ENCODE measurements at places on chromosomes 7 and 10. TPM values are rescaled to one million over a fixed set of nuclear protein-coding genes. Genes with fewer than 3 reads are reported as not detected.

DNA sequence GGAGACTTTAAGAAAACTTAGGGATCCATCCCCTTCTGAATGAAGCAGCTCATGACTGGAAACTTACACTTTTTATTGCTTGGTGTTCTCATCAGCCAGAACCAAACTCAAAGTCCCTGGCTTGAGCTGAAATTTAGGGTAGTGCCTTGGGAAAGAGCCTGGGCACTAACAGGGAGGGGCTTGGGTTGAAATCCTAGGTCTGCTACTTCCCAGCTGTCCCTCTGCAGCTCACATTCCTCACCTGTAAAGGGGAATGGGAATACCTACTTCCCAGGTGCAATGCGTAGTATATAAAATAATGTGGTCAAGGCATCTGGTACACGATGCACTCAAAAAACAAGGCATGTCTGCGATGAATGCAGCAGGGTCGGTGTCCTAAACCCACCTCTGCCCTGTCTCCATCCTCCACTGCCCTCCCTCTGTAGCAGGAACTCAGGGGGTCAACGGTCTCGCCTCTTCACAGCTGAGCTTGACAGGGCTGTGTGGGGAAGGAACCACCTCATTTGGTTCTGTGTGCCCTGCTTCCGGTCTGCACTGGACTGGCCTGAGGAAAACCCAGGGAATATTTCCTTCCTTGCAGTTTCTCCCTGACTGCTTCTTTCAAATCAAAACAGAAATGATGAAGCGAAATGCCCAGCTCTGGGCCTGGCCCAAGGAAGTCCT lies 80.0 kb downstream of the COBL start:
- no peak for DNase-seq
- no peaks in the 10 kb centered on the region for H3K27me3 ChIP-seq
- H3K27ac ChIP-seq, result no peak overlapping the region
- no peak overlapping the region for H3K4me3 ChIP-seq

DNA sequence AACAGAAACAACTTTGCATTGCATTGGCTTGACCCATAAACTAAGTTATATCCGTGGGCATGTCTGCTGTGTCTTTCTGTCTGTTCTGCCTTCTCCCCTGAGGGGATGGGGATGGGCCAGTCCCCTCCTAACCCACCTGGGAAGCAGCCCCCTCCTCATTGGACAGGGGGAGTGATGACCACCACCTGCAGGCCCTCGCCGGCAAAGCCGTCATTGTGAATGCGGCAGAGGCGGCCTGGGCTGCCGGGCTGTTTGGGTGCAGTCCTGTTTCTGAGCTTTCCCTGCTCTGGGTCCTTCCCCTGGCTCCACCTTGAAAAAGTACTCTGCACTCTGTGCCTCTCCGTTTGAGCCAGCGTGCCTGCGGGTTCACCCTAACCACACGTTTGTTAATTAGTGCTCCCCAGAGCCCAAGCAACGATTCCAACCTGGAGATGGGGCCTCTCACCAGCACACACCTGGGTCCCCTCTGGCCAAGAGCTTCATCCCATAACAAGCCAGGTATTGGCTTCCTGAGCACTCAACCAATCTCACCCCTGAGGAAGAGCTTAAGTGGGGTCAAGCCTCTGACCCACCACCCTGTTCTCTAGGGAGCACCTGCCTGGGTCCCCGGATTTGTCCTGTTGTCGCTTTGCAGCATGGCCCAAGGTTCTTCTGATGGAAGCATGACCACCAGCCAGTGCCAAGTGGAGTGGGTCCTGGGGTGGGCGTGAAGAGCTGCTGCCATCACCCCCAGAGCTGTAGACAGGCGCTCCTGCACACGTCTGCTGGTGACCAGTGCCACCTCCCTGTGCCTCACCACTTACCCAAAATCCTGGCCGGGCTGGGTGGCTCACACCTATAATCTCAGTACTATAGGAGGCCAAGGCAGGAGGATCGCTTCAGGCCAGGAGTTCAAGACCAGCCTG lies 39.4 kb upstream of the ZMIZ2 start:
- H3K27ac ChIP-seq, result peak overlapping the region; percentile 51
- H3K4me1 ChIP-seq, result peaks cover 11% of the 10 kb centered on the region
- no peak for DNase-seq
- H3K27me3 ChIP-seq, result no peaks in the 10 kb centered on the region
- H3K36me3 ChIP-seq, result peaks cover 18% of the 10 kb centered on the region

DNA sequence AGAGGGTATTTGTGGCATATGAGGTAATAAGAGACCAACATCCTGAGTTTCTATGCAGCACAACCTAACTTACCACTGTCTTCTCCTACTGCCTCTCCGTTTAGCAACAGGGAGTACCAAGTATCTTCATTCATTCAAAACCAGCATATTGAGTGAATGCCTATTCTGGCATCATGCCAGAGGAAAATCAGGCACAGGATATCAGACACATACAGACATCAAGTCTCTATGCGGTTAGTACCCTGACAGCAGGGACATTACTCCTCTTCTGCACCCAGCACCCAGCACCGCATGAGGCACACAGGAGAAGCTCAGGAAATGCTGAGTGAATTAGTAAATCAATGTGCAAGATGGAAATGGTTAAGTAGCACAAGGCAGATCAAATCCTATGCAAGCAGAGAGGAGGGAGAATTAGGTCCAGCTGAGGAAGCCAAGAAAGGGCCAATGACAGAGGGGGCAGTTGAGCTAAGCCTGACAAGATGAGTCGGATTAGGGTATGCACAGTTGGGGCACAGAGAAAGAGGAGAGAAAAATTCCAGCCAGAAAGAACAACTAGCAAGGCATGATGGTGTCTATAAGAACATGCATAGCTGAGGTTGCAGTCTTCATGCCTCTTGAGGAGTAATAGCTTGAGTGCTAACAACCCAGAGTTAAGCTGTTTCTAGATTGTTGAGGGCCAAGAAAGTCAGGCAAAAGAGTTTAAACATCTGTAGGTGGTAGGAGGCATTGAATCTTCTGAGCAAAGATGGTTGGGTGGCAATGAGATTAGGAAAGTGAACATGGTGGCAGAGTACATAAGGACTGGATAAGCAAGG lies 146.0 kb downstream of the PLXNA4 start:
- peaks cover 10% of the 10 kb centered on the region for H3K4me1 ChIP-seq
- H3K36me3 ChIP-seq, result no peaks in the 10 kb centered on the region
- H3K27me3 ChIP-seq, result no peaks in the 10 kb centered on the region
- DNase-seq, result no peak
- H3K27ac ChIP-seq, result no peak overlapping the region

DNA sequence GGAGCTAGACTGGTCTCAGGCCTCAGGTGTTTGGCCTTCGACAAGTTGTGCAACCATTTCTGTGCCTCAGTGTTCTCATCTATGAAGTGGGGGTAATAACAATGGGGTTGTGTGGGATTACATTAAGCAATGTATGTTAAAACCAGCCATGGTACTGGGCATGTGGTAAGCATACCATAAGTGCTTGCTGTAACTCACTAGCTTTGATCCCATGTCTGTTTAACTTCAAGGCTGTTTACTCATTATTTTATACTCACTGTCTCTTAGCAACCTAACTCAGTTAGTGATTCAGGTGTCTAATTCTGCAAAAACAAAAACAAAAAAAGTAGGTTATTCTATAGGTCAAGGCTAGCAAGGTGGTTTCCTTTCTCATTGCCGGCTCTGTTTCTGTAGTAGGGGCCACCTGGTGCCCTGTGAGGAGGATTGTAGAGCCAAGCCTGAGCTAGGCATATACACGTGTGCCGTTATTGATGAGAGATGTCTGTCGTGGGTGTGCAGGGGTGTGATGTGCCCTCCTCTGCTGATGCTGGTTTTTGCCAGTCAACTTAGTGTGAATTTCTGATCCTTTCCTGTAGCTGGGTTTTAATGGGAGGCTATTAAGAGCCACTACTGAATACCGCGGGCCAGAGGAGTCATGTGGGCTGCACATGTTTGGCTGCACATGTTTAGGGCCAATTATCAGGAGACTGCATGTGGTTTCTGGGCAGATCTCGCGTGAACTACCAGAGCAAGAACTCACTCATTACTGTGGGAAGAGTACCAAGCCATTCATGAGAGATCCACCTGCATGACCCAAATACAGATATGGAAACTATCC lies 56.2 kb downstream of the EEPD1 start:
- no peak overlapping the region for H3K4me3 ChIP-seq
- H3K27ac ChIP-seq, result peak overlapping the region; percentile 75
- peaks cover 52% of the 10 kb centered on the region for H3K4me1 ChIP-seq
- no peaks in the 10 kb centered on the region for H3K36me3 ChIP-seq
- H3K27me3 ChIP-seq, result no peaks in the 10 kb centered on the region

GRCh38 chr7:37971491-37971890 lies 51.1 kb downstream of the EPDR1 start:
- H3K4me3 ChIP-seq, result no peak overlapping the region
- no peak overlapping the region for H3K27ac ChIP-seq
- DNase-seq, result peak; percentile 28
- no peaks in the 10 kb centered on the region for H3K27me3 ChIP-seq

DNA sequence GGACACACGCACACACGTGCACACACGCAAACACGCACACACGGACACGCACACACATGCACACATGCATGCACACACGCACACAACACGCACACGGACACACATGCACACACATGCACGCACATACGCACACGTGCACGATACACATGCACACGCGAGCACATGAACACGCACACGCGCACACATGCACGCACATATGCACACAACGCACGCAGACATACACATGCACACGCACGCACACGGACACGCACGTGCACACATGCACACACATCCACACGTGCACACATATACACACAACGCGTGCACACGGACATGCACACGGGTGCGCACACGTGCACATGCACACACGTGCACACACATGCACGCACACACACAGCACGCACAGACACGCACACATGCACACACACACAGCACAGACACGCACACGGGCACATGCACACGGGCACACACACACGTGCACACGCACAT lies 17.3 kb upstream of the GPER1 start:
- peaks cover 5% of the 10 kb centered on the region for H3K4me1 ChIP-seq
- DNase-seq, result no peak
- H3K27ac ChIP-seq, result no peak overlapping the region
- H3K27me3 ChIP-seq, result no peaks in the 10 kb centered on the region
- H3K4me3 ChIP-seq, result no peak overlapping the region

- H3K4me1 ChIP-seq, result no peaks in the 10 kb centered on the region
- no peaks in the 10 kb centered on the region for H3K36me3 ChIP-seq
- no peak overlapping the region for H3K27ac ChIP-seq
- no peak overlapping the region for H3K4me3 ChIP-seq
- H3K27me3 ChIP-seq, result no peaks in the 10 kb centered on the region
These were observed 139.5 kb downstream of the PLCE1 start for GRCh38 chr10:94133239-94133638.

GRCh38 chr10:44427479-44427878 lies 42.6 kb upstream of the CXCL12 start:
- DNase-seq, result no peak
- H3K36me3 ChIP-seq, result no peaks in the 10 kb centered on the region
- no peaks in the 10 kb centered on the region for H3K4me1 ChIP-seq

The C7orf33 gene
- not detected for total RNA-seq

The CUBN gene
- 1.7 TPM for total RNA-seq

The COBL gene
- total RNA-seq, result 0.69 TPM

The FOXL3 gene
- not detected for total RNA-seq
